ENCODE measurements at places on chromosomes 11 and 22. TPM values are rescaled to one million over a fixed set of nuclear protein-coding genes. Genes with fewer than 3 reads are reported as not detected.

DNA sequence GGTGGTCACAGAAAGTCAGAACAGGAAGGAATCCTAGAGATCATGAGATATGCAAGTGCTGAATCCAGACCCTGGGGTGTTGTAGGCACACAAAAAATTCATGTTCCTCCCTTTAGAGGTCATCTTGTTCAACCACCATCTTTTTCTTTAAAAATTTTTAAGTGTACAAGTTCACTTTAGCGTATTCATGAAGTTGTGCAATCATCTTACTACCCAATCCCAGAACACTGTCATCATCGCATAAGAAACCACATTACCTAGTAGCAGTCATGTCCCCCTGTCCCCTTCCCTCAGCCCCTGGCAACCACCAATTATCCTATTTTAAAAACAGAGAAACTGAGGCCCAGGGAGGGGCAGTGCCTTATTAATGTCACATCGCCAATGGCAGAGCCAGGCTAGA, 20.3 kb upstream of the WNT11 start:
- no peak for DNase-seq
- no peak overlapping the region for H3K27ac ChIP-seq
- H3K36me3 ChIP-seq = no peaks in the 10 kb centered on the region
- no peaks in the 10 kb centered on the region for H3K27me3 ChIP-seq

The SLC17A6 gene
- total RNA-seq = not detected

The CHRDL2 gene
- not detected for total RNA-seq

- no peak for DNase-seq
- H3K4me3 ChIP-seq = no peak overlapping the region
Measured at GRCh38 chr11:130547761-130548490, 99.5 kb downstream of the ADAMTS15 start.

GRCh38 chr11:36356201-36356600, 60.1 kb downstream of the PRR5L start:
- no peak for DNase-seq
- H3K4me1 ChIP-seq = peaks cover 12% of the 10 kb centered on the region
- H3K27ac ChIP-seq = no peak overlapping the region
- no peak overlapping the region for H3K4me3 ChIP-seq
- H3K27me3 ChIP-seq = no peaks in the 10 kb centered on the region
- no peaks in the 10 kb centered on the region for H3K36me3 ChIP-seq

- no peaks in the 10 kb centered on the region for H3K4me1 ChIP-seq
- no peak overlapping the region for H3K4me3 ChIP-seq
- no peaks in the 10 kb centered on the region for H3K27me3 ChIP-seq
Measured at GRCh38 chr11:69662021-69662698, 13.0 kb downstream of the LTO1 start.

The DCHS1 gene
- 0.20 TPM for total RNA-seq

DNA sequence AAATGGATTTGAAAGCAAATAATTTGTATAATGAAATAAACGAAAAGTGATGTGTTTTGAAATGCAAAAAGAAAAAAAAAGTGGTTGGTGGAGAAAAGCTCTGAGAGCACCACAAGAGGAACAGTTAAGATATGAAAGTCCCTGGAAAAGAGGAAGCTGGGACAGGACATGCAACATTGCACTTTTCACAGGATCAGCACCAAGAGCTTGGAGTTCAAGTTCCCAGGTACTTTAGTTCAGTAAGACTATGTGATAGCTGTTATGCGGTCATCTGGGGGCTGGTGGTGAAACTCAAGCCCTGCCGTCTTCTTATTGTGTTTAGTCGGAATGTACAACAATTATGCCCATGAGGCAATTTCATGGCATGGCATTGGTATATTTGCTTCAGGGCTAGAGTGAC, 17.1 kb upstream of the MS4A4A start:
- no peak overlapping the region for H3K4me3 ChIP-seq
- H3K27ac ChIP-seq = no peak overlapping the region
- H3K36me3 ChIP-seq = no peaks in the 10 kb centered on the region
- no peaks in the 10 kb centered on the region for H3K4me1 ChIP-seq
- H3K27me3 ChIP-seq = peaks cover 19% of the 10 kb centered on the region

The OR5P2 gene
- 1.3 TPM for total RNA-seq

The BCO2 gene
- total RNA-seq = 3.0 TPM
